ENCODE measurements at places on chromosomes 12 and 14. TPM values are rescaled to one million over a fixed set of nuclear protein-coding genes. Genes with fewer than 3 reads are reported as not detected.

Gene PXMP2
- total RNA-seq, result 5.4 TPM

Gene TAS2R13
- under 0.01 TPM for total RNA-seq

Gene GSG1
- not detected for total RNA-seq

Gene SMCO2
- total RNA-seq, result 4.1 TPM

Gene NAB2
- 54.0 TPM for total RNA-seq
